ENCODE measurements at places on chromosomes 12 and 14.

DNA sequence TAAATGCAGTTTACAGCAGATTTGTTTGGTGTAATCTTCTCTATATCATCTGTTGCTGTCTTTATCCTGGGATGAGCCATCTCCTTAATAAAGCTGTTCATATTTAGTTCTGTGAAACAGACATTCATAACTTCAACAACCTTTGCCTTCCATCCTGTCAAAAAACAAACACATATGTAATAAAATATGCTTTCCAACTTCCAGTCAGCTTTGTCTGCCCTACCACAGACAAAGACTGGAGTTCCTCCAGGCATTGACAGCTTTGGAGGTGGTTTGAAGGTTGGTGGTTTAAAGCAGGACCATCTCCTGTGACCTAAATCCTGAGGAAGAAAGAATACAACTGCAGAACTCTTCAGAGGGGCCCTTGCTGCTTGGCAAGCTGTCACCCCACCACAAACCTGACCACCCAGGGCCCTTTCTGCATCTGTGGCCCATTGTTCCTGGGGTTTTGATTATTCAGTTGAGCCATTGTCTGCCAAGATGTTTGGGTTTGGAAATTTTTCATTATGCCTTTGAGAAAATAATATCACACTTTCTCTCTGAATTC lies 28.2 kb upstream of the PTGR2 start:
- DNase-seq = no peak

DNA sequence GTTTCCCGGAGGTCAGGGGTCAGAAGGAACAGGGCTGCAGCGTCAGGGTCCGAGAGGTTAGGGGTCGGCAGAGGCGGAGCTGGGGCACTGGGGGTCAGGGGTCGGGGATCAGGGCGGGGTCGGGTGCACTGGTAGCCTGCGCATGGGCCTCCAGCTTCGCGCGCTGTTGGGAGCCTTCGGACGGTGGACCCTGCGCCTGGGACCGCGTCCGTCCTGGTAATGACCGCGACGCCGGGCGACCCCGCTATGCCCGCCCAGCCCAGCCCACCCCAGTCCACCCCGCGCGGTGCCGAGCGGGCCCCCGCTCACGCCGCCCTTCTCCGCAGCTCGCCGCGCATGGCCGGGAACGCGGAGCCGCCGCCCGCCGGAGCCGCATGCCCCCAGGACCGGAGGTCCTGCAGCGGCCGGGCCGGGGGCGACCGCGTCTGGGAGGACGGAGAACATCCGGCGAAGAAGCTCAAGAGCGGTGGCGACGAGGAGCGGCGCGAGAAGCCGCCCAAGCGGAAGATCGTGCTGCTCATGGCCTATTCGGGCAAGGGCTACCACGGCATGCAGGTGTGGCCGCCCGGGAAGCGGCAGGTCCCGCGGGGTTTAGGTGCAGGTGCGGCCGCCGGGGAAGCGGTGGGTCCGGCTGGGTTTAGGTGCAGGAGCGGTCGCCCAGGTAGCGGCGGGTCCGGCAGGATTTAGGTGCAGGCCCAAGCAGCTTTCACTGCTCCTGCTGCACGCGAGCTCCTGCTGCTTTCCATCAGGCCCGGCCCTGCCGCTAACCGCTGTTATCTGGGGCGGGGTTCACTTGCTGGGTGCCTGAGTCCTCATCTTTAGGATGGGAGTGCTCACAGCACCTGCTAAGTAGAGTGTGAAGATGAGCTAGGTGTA lies 743 bp downstream of the PUS1 start:
- DNase-seq = peak; percentile 45

- no peak for DNase-seq
These were observed 20.6 kb upstream of the CEP170B start for GRCh38 chr14:104844306-104845032.

DNA sequence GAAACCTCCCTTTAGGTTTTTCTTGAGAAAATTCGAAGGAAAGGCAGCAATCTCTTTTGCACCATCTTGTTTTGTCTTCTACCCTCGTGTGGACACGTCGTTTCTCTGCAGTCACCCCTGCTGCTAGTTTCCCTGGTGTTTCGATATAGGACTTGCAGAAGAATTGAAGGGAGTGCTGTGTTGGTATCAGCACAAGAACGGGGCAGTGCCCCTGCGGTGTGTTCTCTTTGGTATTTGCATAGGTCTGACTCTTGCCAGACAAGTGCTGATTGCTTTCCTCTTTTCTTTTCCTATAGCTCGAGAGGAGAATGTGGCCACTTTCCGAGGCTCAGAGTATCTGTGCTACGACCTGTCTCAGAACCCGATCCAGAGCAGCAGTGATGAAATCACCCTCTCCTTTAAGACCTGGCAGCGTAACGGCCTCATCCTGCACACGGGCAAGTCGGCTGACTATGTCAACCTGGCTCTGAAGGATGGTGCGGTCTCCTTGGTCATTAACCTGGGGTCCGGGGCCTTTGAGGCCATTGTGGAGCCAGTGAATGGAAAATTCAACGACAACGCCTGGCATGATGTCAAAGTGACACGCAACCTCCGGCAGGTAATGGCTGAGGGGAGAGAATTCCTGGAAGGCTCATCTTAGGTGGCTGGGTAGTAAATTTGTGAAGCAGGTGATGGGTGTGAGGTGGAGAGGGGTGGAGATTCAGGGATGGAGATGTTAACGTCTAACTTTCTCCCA lies 474.8 kb downstream of the NRXN3 start:
- no peak for DNase-seq

- DNase-seq = no peak
These were observed 4.4 kb upstream of the AP4S1 start for GRCh38 chr14:31020834-31021575.

DNA sequence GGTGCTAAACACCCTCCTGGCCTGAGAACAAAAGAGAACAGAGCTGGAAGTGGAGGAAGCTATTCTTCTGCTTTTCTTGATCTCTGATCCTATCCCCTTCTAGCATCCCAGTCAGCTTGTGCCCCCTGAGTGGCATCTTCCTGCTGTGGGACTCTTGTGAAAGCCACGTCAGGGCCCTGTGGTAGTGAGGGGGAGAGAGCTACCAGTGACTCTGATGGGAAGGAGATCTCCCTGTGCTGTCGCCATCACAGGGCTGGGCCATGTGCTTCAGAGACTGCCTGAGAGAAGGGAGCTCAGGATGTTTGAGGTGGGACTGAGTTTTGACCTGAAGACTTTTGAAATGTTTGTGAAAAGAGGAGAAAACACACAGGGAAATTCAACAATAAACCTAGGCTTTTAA lies 107.6 kb upstream of the FUT8 start:
- no peak for DNase-seq

DNA sequence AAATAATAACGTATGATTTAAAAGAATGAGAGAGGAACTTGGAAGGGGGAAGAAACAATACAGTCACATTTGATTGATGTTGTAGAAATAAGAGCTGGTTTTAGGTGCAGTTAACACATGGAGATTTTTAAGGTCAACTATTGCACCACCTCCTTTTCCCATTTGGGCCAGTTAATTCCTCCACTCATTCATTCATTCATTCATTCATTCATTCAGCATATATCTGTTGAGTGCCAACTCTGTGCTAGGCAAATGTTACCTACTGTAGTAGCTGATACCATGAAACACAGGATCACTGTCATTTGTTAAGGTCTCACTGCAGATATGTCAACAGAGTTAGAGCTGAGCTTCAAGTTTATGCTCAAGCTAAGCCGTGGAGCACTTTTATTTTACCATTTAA lies 115.7 kb upstream of the ARID2 start:
- no peak for DNase-seq

- no peak for DNase-seq
These were observed 94.1 kb downstream of the SLC25A47 start for GRCh38 chr14:100416921-100417860.

- no peak for DNase-seq
These were observed 34.2 kb downstream of the CCDC88C start for GRCh38 chr14:91383439-91383838.

DNA sequence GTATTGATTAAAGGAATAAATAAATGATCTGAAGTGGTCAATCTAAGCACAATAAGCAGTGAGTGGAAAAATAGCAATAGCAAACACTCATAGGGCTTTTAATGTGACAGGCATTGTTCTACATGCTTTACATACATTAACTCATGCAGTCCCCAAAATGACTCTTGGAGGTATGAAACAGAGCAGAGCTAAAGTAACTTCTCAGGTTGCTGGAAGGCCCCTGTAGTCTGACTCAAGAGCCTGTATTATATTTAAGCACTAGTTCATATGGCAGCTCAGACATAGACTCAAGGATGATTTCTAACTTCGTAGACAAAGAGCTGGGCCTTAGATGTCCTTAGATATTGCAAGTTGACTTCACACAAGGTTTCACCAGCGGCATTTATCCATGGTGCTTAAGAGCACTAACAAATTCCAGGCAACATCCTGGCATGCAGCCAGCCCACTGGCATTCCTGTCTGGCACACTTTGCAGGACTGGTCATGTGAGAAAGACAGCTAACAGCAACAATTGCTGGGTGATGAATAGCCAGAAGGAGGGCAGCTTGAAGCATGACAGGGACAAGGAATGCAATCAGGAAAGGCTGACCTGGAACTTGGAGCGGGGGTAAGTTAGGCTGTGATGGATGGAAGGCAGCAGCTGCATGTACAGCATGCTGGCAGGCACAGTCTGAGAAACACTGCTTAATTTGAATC lies 22.9 kb upstream of the KTN1 start:
- DNase-seq = no peak

- DNase-seq = no peak
These were observed 51.1 kb downstream of the APAF1 start for GRCh38 chr12:98696036-98696646.

- DNase-seq = no peak
These were observed 249.2 kb downstream of the AEBP2 start for GRCh38 chr12:19688532-19688931.

DNA sequence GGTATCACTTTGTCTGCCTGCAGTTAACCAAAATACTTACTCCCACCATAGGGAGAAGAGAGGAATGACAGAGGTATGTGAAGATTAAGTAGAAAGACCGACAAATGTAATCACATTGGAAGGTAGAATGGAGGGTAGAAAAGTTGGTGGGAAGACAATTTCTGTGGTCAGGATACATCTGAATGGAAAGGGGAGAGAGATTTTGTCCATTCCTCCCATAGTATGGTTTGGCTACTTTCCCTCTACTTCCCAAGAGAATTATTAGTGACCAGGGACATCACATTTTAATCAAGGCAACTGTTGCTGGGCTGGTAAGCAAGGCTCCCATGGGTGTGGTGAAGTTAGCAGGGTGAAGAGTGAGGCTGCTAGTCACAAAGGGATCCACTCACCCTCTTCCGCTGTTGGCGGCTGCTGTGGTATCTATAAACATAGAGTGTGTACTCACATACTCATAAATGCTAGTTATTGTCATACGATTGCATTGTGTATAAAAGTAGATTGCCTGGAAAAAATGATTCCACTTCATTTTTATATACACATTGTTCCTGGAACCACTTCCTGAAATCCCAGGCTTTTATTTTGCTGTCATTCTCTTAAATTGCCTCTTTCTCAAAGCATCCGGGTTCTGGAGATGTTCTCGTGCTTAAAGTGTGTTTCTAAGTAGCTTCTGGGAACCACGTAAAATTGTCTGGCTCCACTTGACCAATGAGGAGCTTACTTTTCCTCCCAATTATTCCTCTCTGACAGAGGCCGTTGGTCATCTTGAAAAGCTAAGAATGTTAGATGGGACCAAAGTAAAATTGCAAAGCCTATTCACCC lies 413.1 kb downstream of the ZFP36L1 start:
- peak; percentile 34 for DNase-seq

DNA sequence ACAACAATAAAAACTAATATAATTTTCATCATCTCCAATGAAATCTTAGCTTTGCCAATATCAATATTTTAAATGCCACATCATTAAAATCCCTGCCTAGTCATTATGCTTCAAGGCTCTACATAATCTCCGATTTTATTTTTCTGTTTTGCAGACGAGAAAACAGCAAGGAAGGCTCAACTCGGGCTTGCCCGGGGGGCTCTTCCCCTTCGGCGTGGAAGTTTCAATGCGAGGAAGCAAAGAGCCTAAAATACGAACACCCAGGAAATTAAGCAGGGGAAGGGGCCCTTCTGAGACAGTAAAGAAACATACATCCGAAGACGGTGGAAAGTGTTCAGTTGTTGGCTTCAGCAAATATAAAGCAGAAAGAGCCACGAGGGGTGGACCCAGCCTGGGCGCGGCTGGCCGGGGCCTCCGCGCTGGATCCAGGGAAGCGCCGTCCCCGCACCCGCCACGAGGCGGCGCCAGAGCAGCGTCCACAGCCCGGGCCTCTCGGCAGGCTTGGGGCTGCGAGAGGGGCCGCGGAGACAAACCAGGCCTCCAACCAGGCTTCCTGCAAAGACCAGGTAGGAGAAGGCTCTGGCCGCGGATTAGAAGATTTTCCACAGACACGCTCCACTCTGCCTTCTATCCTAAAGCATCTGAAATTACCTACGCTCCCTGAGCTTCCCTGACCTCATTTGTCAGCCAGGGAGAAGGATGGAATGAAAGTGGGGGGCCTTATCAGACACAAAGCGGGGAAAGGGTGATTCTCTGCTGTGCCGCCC lies 77.2 kb downstream of the SERPINA3 start:
- peak; percentile 69 for DNase-seq

- no peak for DNase-seq
These were observed 59.5 kb upstream of the CHGA start for GRCh38 chr14:92863286-92864080.

DNA sequence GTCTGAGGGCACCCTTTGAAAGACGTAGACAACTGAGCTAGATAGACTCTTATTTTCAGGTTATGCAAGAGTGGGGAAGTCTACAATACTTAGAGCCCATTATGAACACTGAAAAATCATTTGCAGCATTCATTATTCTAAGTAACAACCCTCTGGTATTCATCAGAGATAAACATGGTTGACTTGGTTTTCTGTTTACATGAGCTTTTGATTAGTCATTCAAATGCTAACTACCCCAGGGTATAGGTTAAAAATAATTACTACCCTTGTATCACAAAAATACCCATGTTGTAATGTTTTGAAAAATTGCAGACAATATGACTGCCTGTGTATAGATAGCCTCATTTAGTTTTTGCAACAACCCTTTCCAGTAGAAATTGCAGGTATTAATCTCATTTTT lies 78.5 kb downstream of the PPFIBP1 start:
- no peak for DNase-seq

GRCh38 chr12:64675795-64676194 lies 65.5 kb downstream of the RASSF3 start:
- no peak for DNase-seq

GRCh38 chr12:91877456-91878235 lies 268.0 kb downstream of the BTG1 start:
- peak; percentile 39 for DNase-seq

DNA sequence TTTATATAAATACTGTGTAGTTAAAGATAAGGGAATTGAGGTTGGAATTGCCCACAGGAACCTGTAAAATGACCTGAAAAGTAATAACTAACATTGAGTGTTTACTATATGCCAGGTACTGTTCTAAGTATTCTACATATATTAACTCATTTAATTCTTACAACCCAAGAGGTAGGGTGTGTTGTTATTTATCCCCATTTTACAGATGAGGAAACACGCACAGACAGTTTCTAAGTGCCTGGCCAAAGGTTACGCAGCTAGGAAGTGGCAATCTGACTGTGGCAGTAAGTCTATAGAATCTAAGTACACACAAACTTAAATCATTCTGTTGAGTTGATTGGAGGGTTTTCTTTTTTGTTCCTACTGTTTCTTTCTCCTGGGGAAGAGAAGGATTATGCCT lies 1.1 kb upstream of the TSPAN31 start:
- no peak for DNase-seq

Measured in stimulated activated CD4-positive, alpha-beta T cell treated with anti-CD3 and anti-CD28 coated beads, Interleukin-15, amount 100 ng/mL, for 24 hours (primary cell).